Epithelial cell of esophagus (primary cell): ENCODE measurements at places on chromosomes 16 and 17.

- no peak for DNase-seq
Measured at GRCh38 chr17:8865811-8866210, 1.7 kb downstream of the PIK3R6 start.

DNA sequence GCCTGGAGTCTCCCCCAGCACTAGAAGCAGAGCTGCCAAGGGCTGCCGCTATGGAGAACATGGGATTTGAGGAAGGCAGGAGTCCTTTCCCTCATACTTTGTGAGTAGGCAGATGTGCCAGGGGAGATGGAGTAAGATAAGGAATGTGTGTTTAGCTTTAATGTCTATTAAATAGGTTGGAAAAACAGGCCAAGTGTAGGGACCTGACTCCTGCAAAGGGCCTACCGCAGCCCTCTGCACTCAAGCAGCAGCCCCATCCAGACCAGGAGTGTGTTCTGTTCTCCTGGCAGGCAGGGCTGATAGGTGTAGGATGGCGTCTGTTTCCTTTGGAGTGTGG lies 1.8 kb upstream of the MIF4GD start:
- DNase-seq, result no peak

GRCh38 chr17:40321961-40322357 lies 13.0 kb downstream of the RARA start:
- DNase-seq, result no peak

- DNase-seq, result no peak
Measured at GRCh38 chr16:4383591-4384444, 12.2 kb downstream of the VASN start.

- no peak for DNase-seq
Measured at GRCh38 chr16:19278403-19278802, 7.1 kb upstream of the CLEC19A start.

DNA sequence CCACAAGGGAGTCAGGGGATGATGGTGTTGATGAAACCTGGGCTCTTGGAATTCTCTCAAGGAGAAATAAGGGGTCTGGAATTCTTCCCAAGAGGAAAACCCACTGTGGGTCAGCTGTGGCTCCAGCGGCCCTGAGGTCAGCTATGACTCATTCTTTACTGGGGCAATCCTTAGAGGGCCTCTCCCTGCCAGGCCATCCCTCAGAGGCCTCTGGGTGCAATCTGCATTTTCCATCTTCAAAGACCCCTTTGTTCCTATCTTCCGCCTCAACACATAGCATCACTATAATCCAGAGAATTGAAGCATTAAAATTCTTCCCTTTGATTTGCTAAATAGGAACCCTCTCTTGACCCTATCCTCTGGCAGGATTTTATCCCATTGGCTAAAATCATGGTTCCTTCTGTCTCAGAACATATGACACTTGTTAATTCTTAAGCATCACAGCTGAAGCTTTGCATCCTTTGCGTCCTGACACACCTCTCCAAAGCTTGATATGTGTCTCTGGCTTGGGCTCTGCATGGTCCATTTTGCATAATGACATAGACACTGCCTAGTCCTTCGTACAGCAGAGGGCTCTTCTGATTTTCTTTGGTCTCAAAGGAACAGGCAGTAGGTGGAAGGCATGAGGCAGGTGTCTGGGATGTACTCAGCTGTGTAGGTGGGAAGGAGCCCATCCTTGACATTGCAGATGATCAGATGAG lies 4.4 kb upstream of the KRT37 start:
- no peak for DNase-seq

DNA sequence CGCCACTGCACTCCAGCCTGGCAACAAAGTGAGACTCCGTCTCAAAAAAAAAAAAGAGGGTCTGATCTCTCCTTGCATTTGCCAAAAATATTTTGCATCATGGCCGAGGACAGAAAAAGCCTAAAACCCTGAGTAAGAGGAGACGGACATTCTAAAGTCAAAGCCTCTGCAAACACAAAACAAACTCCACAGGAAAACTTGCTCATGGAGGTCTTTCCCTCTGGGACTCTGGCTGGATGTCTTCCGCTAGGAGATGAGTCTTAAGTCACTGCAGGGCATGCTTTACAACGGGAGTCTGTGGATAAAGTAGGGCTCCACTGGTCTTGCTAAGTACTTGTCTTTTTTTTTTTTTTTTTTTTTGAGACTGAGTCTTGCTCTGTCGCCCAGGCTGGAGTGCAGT lies 74.0 kb downstream of the MRM3 start:
- no peak for DNase-seq

DNA sequence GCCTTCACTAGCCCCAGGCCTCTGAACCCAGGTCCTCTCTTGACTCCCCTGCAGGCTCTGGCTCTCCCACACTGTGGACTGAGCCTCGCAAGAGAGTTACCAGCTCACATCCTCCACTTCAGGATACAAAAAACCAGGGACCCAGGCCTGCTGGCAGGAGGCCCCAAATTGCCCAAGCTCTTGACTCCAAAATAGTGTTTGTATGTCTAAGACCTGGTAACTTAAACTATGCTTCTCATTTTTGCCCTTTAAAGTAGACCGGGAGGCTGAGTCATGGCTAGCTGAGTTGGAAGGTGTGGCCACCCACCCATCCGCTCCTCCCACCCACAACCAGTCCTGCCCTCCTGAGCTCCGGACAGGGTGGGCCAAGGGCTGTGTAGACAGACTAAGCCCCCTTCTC lies 250.0 kb downstream of the SOX9 start:
- DNase-seq, result peak; percentile 72

GRCh38 chr17:20941872-20942271 lies 100.9 kb downstream of the USP22 start:
- DNase-seq, result no peak

- DNase-seq, result no peak
Measured at GRCh38 chr16:7614021-7614795, 281.6 kb downstream of the RBFOX1 start.
